ENCODE measurements at places on chromosomes 4 and X. TPM values are rescaled to one million over a fixed set of nuclear protein-coding genes. Genes with fewer than 3 reads are reported as not detected.

GRCh38 chrX:37686996-37687395 is 1.4 kb downstream of the XK start:
- no peak for DNase-seq
- H3K4me3 ChIP-seq = no peak overlapping the region
- H3K4me1 ChIP-seq = no peaks in the 10 kb centered on the region
- H3K36me3 ChIP-seq = no peaks in the 10 kb centered on the region

DNA sequence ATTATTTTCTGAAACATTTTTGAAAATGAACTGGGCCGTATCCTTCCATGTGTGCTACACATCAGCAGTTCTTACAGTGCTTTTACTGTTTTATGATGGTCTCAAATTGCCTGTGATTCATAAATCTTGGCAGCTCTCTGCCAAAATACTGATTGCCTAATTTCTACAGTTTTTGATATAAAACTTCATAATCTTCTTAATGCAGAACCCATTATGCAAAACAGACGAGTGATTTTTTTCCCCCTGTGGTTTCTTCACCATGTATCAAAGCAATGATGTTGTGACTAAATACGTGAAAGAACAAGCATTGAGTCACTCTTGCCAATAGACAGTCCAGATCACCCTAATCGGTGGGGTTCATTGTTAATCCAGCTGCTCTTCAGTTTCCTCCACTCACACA is 156.4 kb upstream of the WDR1 start:
- no peaks in the 10 kb centered on the region for H3K36me3 ChIP-seq
- H3K4me1 ChIP-seq = no peaks in the 10 kb centered on the region
- no peak overlapping the region for H3K27ac ChIP-seq

- H3K27ac ChIP-seq = no peak overlapping the region
- no peak for DNase-seq
- H3K4me1 ChIP-seq = no peaks in the 10 kb centered on the region
These were observed 81.4 kb downstream of the PRR32 start for GRCh38 chrX:126900937-126901336.

- DNase-seq = no peak
- no peak overlapping the region for H3K4me3 ChIP-seq
- H3K27ac ChIP-seq = no peak overlapping the region
These were observed 684.9 kb downstream of the TRAM1L1 start for GRCh38 chr4:116400480-116400879.

- no peak overlapping the region for H3K4me3 ChIP-seq
- no peak overlapping the region for H3K27ac ChIP-seq
- H3K36me3 ChIP-seq = no peaks in the 10 kb centered on the region
- no peaks in the 10 kb centered on the region for H3K27me3 ChIP-seq
These were observed 97.7 kb downstream of the DGKK start for GRCh38 chrX:50372966-50373365.

DNA sequence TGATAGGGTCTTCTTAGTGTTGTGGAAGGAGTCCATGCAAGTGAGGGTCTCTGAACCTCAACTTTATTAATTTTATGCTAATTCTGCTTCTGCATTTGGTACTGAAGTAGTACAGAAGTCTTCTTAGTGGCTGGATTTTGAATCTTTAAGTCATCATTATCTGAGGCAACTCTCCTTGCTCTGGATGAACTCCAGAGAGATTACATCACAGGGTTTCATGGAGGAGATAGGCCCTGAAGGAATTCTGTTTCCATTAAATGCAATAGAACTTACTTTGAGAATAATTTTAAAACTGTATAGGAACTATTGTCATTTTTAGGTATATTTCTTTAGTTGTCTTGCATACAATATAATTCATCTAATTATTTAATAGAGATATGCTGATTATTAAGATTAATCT is 451.2 kb downstream of the FAT4 start:
- no peaks in the 10 kb centered on the region for H3K4me1 ChIP-seq
- no peak overlapping the region for H3K27ac ChIP-seq
- no peak for DNase-seq
- no peak overlapping the region for H3K4me3 ChIP-seq

DNA sequence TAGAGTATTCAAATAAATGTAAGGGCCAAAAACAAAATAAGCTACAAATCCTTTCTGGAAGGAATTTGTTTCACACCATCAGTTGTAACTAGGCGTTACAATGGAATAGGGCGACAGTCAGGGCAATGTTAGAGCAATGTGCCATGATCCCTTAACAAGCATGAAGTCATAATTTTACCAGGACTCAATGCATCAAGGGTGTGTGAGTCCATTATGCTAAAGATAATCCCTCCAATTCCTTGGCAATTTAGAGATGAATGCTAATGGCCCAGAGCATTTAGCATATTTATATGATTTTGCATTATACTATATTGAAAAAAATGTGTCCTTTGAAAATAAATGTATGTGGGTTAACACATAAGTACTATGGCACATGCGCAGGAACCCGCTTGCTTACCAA is 73.1 kb downstream of the GRIA2 start:
- H3K4me3 ChIP-seq = no peak overlapping the region
- H3K36me3 ChIP-seq = no peaks in the 10 kb centered on the region
- no peaks in the 10 kb centered on the region for H3K27me3 ChIP-seq

- no peaks in the 10 kb centered on the region for H3K4me1 ChIP-seq
- no peaks in the 10 kb centered on the region for H3K27me3 ChIP-seq
- no peak overlapping the region for H3K4me3 ChIP-seq
- no peak for DNase-seq
- no peak overlapping the region for H3K27ac ChIP-seq
These were observed 55.4 kb downstream of the PKD2 start for GRCh38 chr4:88062843-88063242.

- no peak overlapping the region for H3K4me3 ChIP-seq
- no peak overlapping the region for H3K27ac ChIP-seq
- no peaks in the 10 kb centered on the region for H3K4me1 ChIP-seq
These were observed 194.2 kb upstream of the NOCT start for GRCh38 chr4:138821331-138821730.

GRCh38 chrX:11537141-11537540 is 128.6 kb downstream of the ARHGAP6 start:
- no peak for DNase-seq
- H3K4me3 ChIP-seq = no peak overlapping the region
- no peaks in the 10 kb centered on the region for H3K36me3 ChIP-seq
- H3K27me3 ChIP-seq = no peaks in the 10 kb centered on the region
- H3K27ac ChIP-seq = no peak overlapping the region

GRCh38 chrX:6465756-6466155 is 69.2 kb downstream of the VCX3A start:
- H3K36me3 ChIP-seq = no peaks in the 10 kb centered on the region
- no peak overlapping the region for H3K4me3 ChIP-seq
- H3K4me1 ChIP-seq = no peaks in the 10 kb centered on the region
- H3K27ac ChIP-seq = no peak overlapping the region

GRCh38 chr4:81565142-81565870 is 93.6 kb upstream of the RASGEF1B start:
- H3K27me3 ChIP-seq = no peaks in the 10 kb centered on the region
- H3K4me3 ChIP-seq = no peak overlapping the region
- no peaks in the 10 kb centered on the region for H3K36me3 ChIP-seq
- DNase-seq = peak; percentile 19
- H3K4me1 ChIP-seq = no peaks in the 10 kb centered on the region
- peak overlapping the region; percentile 20 for H3K27ac ChIP-seq

DNA sequence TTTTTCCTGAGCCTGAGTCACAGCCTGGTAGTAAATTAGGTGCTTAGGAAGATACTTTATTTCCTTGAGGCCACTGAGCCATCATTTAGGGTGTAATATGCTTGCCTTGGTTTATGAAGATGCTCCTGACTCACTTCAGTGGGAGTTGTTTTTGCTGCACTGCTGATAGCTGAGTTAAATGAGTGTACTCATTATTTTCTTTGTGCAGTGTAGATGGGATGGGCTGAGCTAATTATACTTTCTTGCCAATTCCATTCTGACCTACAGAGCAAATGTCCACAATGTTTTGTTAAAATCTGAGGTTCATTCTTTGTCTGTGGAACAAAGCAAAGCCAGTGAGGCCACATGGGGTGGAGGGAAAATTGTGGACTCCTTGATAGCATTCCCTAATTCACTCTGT is 60.0 kb downstream of the FGF13 start:
- no peak for DNase-seq
- no peak overlapping the region for H3K27ac ChIP-seq
- no peaks in the 10 kb centered on the region for H3K36me3 ChIP-seq
- H3K4me1 ChIP-seq = no peaks in the 10 kb centered on the region
- H3K4me3 ChIP-seq = no peak overlapping the region
- H3K27me3 ChIP-seq = no peaks in the 10 kb centered on the region

DKK2 gene
- total RNA-seq = 0.17 TPM

PRPS1 gene
- total RNA-seq = 37.6 TPM

CCSER1 gene
- total RNA-seq = 11.9 TPM

TSPYL2 gene
- total RNA-seq = 34.3 TPM

CTSO gene
- total RNA-seq = 37.5 TPM

ZNF674 gene
- 4.9 TPM for total RNA-seq

ARMCX1 gene
- 41.3 TPM for total RNA-seq

HAND2 gene
- 7.5 TPM for total RNA-seq

HHIP gene
- total RNA-seq = 7.2 TPM

IL2 gene
- not detected for total RNA-seq

Measured in prostate gland (tissue), 2 donors.